ENCODE measurements at places on chromosomes 11 and 22. TPM values are rescaled to one million over a fixed set of nuclear protein-coding genes. Genes with fewer than 3 reads are reported as not detected.

The RGL4 gene
- total RNA-seq = not detected

The TYR gene
- not detected for total RNA-seq

The MUC5AC gene
- total RNA-seq = not detected

The OR52A5 gene
- not detected for total RNA-seq

The TSGA10IP gene
- not detected for total RNA-seq

The LYVE1 gene
- 30.2 TPM for total RNA-seq

The OR52N4 gene
- total RNA-seq = not detected

The SLC5A1 gene
- total RNA-seq = not detected

The LUZP2 gene
- total RNA-seq = not detected

The PATE4 gene
- total RNA-seq = not detected

The PTPRCAP gene
- total RNA-seq = 1.5 TPM

The GPHA2 gene
- not detected for total RNA-seq

The FGF19 gene
- not detected for total RNA-seq

The GDPD4 gene
- total RNA-seq = not detected

The CDON gene
- 1.9 TPM for total RNA-seq

The SCUBE1 gene
- total RNA-seq = 0.32 TPM

The SMIM35 gene
- total RNA-seq = not detected

The ANKK1 gene
- not detected for total RNA-seq

The BAIAP2L2 gene
- 0.16 TPM for total RNA-seq

The EIF1AD gene
- total RNA-seq = 39.8 TPM

The OR5A1 gene
- not detected for total RNA-seq

The CTR9 gene
- 22.2 TPM for total RNA-seq

The ACAD8 gene
- 26.4 TPM for total RNA-seq

The CLMP gene
- total RNA-seq = 12.5 TPM

The APLNR gene
- 0.52 TPM for total RNA-seq

The AGBL2 gene
- not detected for total RNA-seq

Measured in gastrocnemius medialis (tissue), 4 donors.